A549 treated with GW870086 at 1 μM for 4 hours (cell line): ENCODE measurements at places on chromosomes 4 and X. TPM values are rescaled to one million over a fixed set of nuclear protein-coding genes. Genes with fewer than 3 reads are reported as not detected.

RPS6KA6 gene
- total RNA-seq = 3.9 to 5.9 TPM (median 5.5 TPM) in 5 replicates

PRPS2 gene
- total RNA-seq = 30.7 to 44.9 TPM (median 39.6 TPM) in 5 replicates

ACE2 gene
- total RNA-seq = 0.07 TPM in 1 of 5 replicates, not detected in the others

NONO gene
- 303 to 378 TPM (median 343 TPM) in 5 replicates for total RNA-seq

CDS1 gene
- 0.48 to 0.88 TPM (median 0.65 TPM) in 5 replicates for total RNA-seq

LRCH2 gene
- total RNA-seq = 0.02 to 0.05 TPM (median 0.03 TPM) in 4 of 5 replicates, not detected in the other

SASH3 gene
- total RNA-seq = not detected in 5 replicates

PNMA6A gene
- 3.7 to 5.1 TPM (median 4.5 TPM) in 5 replicates for total RNA-seq

PPEF2 gene
- not detected in 5 replicates for total RNA-seq

TACR3 gene
- total RNA-seq = not detected in 5 replicates

VEGFC gene
- 10.7 to 13.8 TPM (median 12.3 TPM) in 5 replicates for total RNA-seq

LUZP4 gene
- not detected in 5 replicates for total RNA-seq

VCX3B gene
- not detected in 5 replicates for total RNA-seq

NSUN7 gene
- 0.16 to 0.55 TPM (median 0.45 TPM) in 5 replicates for total RNA-seq

CXorf49 gene
- total RNA-seq = not detected in 5 replicates

PCSK1N gene
- total RNA-seq = 25.1 to 49.0 TPM (median 43.6 TPM) in 5 replicates

EOLA2 gene
- total RNA-seq = 53.2 to 62.2 TPM (median 58.4 TPM) in 5 replicates

TCEAL1 gene
- 36.2 to 56.0 TPM (median 41.8 TPM) in 5 replicates for total RNA-seq

RAB9A gene
- 29.9 to 35.4 TPM (median 34.6 TPM) in 5 replicates for total RNA-seq

LEF1 gene
- total RNA-seq = 0.14 TPM in 1 of 5 replicates, not detected in the others

MAGEB1 gene
- not detected in 5 replicates for total RNA-seq

PPP3CA gene
- 21.7 to 30.7 TPM (median 26.6 TPM) in 5 replicates for total RNA-seq

USP17L24 gene
- not detected in 5 replicates for total RNA-seq

LRIT3 gene
- total RNA-seq = 0.06 TPM in 1 of 5 replicates, not detected in the others

ENPP6 gene
- total RNA-seq = not detected in 5 replicates

HSPA4L gene
- total RNA-seq = 6.8 to 9.0 TPM (median 7.3 TPM) in 5 replicates

CYSLTR1 gene
- total RNA-seq = not detected in 5 replicates

COX7B2 gene
- total RNA-seq = not detected in 5 replicates

ZNF674 gene
- total RNA-seq = 2.3 to 4.4 TPM (median 2.5 TPM) in 5 replicates

CFAP47 gene
- not detected in 5 replicates for total RNA-seq

ZNF711 gene
- 0.53 to 1.0 TPM (median 0.80 TPM) in 5 replicates for total RNA-seq

GABRE gene
- 19.7 to 27.3 TPM (median 26.2 TPM) in 5 replicates for total RNA-seq

HELT gene
- not detected in 5 replicates for total RNA-seq

TMEM271 gene
- total RNA-seq = not detected in 5 replicates

CXorf51B gene
- total RNA-seq = not detected in 5 replicates

GPR82 gene
- not detected in 5 replicates for total RNA-seq

GAB1 gene
- 2.0 to 2.9 TPM (median 2.3 TPM) in 5 replicates for total RNA-seq

GLRA3 gene
- not detected in 5 replicates for total RNA-seq

MAB21L2 gene
- not detected in 5 replicates for total RNA-seq

CLNK gene
- not detected in 5 replicates for total RNA-seq

SLC10A4 gene
- 4.5 to 7.6 TPM (median 7.4 TPM) in 5 replicates for total RNA-seq

FAM133A gene
- total RNA-seq = 0.58 to 1.0 TPM (median 0.76 TPM) in 5 replicates

MTM1 gene
- total RNA-seq = 4.6 to 7.6 TPM (median 6.8 TPM) in 5 replicates

S100P gene
- total RNA-seq = 31.8 to 89.1 TPM (median 73.1 TPM) in 5 replicates

ATG4A gene
- total RNA-seq = 7.5 to 9.0 TPM (median 8.2 TPM) in 5 replicates

ERCC6L gene
- total RNA-seq = 9.8 to 12.6 TPM (median 11.6 TPM) in 5 replicates

UGT8 gene
- total RNA-seq = 0.10 to 0.24 TPM (median 0.15 TPM) in 5 replicates

WAS gene
- 0.15 to 0.34 TPM (median 0.19 TPM) in 5 replicates for total RNA-seq

HTN1 gene
- not detected in 5 replicates for total RNA-seq

GPR173 gene
- not detected in 5 replicates for total RNA-seq

FAT4 gene
- 1.4 to 2.8 TPM (median 2.2 TPM) in 5 replicates for total RNA-seq
